ENCODE measurements at places on chromosomes 11 and 22. TPM values are rescaled to one million over a fixed set of nuclear protein-coding genes. Genes with fewer than 3 reads are reported as not detected.

GRCh38 chr22:38694049-38694448, 6.7 kb downstream of the JOSD1 start:
- no peak for DNase-seq

- DNase-seq: no peak
These were observed 247.1 kb downstream of the C11orf87 start for GRCh38 chr11:109668973-109669634.

- DNase-seq: no peak
These were observed 27.8 kb downstream of the PHLDB1 start for GRCh38 chr11:118635237-118635591.

DNA sequence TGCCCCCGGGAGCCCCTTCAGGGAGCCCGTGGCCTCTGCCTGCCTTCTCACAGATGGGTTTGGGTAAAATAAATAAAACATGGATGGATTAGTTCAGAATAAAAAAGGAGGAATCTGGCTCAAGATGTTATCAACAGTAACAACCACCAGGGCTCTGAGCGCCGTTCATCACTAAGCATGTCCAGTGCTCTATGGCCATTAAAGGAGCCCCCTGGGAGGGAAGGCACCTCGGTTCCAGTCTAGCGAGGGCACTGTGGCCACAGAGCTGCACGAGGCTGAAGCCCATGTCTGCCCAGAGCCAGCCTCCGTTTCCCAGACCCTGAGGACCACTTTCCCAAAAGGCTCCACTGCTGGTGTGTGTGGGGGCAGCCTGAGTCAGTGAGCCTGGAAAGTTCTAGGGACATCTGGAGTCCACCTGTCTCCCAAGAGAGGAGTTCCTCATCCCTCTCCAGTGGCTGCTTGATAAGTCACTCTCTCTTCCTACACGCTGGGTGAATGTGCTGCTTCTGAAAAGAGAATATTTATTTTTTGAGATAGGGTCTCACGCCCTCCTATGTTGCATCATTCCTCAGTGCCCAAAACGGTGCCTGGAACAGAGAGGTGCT, 614.6 kb downstream of the TBC1D22A start:
- no peak for DNase-seq

DNA sequence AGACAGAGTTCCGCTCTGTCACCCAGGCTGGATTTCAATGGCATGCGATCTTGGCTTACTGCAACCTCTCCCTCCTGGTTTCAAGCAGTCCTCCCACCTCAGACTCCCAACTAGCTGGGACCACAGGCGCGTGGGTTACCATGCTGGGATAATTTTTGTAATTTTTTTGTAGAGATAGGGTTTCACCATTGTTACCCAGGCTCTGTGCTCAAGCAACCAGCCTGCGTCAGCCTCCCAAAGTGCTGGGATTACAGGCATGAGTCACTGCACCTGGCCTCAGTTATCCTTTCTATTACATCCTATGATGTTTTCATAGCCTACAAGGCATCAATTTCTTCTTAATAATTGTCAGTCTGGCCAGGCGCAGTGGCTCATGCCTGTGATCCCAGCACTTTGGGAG, 36.5 kb downstream of the LRRC74B start:
- no peak for DNase-seq

DNA sequence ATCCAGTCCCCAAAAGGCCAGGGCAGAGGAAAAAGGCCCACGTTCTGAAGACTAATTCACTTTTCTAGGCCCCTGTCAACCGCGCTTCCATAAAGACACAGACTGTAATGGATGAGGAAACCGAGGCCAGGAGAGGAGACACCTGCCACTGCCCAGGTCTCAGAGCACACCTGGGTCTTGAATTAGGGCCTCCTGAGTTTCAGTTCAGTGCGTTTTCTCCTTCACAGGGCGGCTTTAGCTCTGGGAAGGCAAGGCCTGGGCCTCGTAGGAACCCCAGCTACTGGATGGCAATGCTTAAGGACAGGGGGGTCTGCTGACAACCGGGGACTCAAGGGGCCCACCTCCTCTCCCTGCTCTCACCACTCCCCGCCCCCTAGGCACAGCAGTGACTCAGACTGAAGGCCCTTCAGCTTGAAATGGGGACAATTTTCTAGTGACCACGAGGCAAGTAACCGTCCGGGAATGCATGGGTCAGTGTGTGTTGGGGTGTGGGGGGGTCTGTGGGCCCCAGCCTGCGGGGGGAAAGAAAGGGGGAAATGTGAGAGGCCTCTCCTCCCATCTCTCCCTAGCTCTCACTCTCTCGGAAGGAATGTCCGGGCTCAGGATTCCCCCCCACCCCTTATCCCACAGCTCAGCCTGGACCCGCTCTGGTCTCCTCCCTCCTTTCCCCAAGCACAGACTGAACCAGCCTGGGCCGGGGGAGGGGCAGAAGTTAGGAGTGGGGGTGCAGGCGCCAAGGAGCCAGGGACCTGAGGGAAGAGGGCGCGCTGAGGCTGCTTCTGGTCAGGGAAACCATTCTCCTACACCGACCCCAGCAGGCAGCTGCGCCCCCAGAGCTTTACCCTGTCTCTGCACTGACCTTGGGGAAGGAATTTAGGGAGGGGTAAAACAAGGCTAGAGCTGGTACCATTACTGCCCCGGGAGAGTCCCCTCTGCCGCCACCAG, 17.2 kb downstream of the CREB3L1 start:
- no peak for DNase-seq

GRCh38 chr11:120223793-120224192, 13.0 kb downstream of the OAF start:
- no peak for DNase-seq

GRCh38 chr11:87306262-87306851, 268.6 kb downstream of the TMEM135 start:
- no peak for DNase-seq

DNA sequence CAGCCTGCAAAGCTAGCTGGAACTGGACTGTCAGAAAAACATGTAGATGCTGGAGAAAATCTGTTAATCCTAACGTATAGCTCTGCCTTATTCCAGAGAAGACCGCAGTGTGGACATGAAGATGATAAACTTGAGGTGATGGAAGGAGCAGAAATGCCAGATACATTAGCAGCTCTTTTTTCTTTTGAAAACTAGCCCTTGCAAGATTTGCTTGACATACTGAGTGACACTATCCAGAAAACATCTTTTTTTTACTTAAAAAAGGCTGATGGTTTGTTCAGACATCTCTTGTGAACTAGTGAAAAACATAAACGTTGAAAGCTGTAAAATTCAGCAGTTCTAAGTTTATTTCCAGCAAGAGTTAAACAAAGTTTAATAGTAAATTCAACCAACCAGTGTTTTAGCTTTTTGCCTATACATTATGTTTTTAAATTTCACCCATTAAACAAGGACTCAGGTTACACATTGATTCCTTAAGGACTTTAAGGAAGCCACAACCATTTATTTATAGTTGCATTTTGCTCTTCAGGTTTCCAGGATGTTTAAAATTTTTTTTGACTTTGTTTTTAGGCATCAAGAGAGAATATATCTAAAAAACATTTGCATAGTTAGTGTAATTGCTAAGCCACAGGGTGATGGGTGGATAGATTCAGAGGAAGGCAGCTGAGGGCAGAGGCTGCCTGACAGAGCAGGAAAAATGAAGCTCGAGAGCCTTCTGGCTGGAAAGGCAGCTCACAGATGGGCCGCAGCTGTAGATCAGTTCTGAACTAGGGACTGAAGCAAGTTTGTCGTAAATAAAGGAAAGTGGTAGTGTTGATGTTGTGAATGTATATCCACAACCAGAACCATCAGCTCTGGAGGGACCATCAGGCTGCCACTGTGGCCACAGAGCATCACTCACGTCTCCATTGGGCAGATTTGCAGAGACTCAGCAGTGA, 9.5 kb downstream of the SNAP29 start:
- no peak for DNase-seq

DNA sequence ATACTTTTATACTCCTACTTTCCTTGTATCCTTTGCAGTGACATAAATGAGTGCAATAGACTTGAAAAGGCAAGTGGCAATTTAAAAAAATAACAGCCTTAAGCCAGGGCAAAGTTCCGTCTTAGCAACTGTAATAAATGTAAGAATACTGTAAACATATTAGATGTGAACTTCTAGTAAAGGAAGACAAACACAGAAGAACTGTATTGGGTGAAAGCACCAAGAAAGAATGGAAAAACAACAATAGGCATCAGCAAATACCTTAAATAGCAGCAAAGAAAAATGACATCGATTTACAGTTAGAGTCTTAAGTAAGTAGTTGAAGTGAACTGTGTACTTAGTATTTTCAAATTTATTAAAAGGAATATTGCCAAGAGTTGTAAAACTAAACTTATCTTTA, 75.5 kb upstream of the TP53AIP1 start:
- no peak for DNase-seq

GRCh38 chr11:3120071-3120792, 44.9 kb downstream of the OSBPL5 start:
- no peak for DNase-seq

Gene MMP13
- not detected for polyA plus RNA-seq

Gene CSNK2A3
- polyA plus RNA-seq: 0.96 TPM

Gene BLID
- polyA plus RNA-seq: not detected

Gene VPREB1
- not detected for polyA plus RNA-seq

Gene SMIM35
- polyA plus RNA-seq: 0.30 TPM

Gene SOX6
- 22.5 TPM for polyA plus RNA-seq

Gene IL18
- 7.7 TPM for polyA plus RNA-seq

Gene TM7SF2
- polyA plus RNA-seq: 77.8 TPM

Data from left renal cortex interstitium (tissue), 4 donors.